ENCODE measurements at places on chromosomes 2 and 18.

- no peak for ATAC-seq
Observed at GRCh38 chr18:54360406-54360805, 2.7 kb downstream of the C18orf54 start.

DNA sequence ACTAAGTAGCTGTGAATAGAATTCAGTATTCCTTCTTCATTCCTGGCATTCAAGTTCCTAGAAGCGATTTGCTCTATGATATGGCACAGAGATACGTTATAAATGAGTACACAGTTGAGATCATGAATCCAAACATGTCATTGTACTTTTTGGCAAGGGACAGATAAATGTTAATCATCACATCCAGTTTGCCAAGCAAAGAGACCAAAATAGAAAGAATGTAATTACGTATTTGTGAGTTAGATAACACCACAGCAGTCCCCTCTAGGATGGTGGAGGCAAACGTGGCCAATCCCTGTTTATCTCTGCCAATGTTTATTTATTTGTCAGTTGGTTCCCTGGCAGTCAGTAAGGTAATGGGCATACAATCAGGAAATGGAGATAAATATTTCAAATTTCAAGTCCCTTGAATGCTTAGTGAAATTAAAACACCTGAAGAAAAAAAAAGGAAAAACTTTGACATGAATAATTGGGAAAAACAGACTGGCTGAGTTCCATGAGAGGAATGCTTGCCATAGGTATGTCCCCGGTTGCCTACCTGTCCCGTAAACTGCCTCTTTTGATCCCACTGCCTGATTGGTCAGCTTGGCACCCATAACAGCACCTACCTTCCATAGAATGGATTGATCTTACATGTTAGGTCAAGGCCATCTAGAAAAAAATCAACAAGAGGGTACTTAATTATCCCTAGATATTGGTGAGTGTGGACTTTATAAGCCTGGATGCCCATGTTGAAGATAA, 451.1 kb upstream of the NETO1 start:
- no peak for ATAC-seq

DNA sequence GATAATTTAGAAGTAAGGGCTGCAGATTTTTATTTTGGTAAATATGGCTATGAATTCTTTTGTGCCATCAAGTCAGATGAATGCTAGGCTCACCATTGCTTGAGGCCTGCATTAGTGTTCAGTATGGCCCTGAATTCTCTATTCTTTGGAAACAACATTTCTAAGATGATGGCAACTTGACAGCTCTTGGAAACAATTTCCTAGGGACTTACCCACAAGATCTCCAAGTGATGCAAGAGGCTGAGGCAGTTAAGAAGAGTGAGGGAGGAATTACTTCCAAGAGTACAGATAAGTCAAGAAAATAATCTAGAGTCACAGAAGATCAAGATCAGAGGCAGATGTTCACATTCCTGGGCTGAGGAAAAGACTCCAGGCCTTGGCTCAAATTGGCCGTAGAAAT, 129.1 kb downstream of the NRP2 start:
- ATAC-seq: no peak

GRCh38 chr2:149364839-149365238, 34.5 kb downstream of the LYPD6 start:
- ATAC-seq: no peak

DNA sequence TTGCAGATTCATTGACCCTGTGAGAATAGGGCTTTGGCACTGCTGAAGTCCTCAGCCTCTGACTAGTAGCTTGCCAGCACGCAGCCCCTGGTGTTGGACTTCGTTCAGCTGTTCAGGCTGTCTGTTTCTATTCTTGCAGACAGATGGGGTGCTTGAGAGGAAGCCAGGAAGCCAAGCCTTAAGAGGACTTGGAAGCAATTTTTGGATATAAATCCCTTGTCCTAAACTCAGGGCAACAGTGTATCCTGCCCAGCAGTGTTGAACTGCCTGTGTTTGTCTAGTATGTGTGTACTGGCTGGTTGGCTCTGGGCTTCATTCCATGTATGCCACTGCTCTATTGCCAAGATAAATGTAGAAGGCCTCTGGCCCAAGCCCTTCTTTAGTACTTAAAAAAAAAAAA, 108.6 kb downstream of the COMMD1 start:
- no peak for ATAC-seq

- ATAC-seq: no peak
Observed at GRCh38 chr2:168114619-168115018, 132.8 kb downstream of the STK39 start.

- no peak for ATAC-seq
Observed at GRCh38 chr2:47119001-47119400, 36.1 kb downstream of the STPG4 start.

GRCh38 chr2:63639344-63639743, 50.6 kb downstream of the MDH1 start:
- no peak for ATAC-seq

- no peak for ATAC-seq
Observed at GRCh38 chr2:219995991-219996765, 368.7 kb downstream of the SLC4A3 start.

- no peak for ATAC-seq
Observed at GRCh38 chr2:63403820-63404219, 184.5 kb downstream of the WDPCP start.

- ATAC-seq: no peak
Observed at GRCh38 chr2:137238065-137238464, 472.7 kb downstream of the THSD7B start.

DNA sequence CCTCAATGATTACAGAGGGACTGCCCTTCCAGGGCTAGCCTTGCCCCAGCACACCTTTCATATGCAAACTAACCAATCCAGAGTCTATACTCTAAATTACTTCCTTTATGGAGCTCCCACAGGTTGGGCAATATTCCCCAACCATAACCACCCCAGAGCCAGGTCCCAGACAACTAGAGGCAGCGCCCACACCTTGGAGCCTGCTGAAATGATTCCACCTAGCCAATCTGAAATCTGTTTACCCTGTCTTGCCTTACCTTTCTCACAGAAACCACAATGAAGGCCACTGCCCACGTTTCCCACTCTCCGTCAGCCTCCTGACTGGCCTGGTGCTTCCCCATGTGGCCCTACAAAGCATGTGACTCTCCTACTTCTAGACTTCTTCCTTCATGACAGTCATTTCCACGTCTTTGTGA, 62.0 kb downstream of the REEP1 start:
- ATAC-seq: no peak

DNA sequence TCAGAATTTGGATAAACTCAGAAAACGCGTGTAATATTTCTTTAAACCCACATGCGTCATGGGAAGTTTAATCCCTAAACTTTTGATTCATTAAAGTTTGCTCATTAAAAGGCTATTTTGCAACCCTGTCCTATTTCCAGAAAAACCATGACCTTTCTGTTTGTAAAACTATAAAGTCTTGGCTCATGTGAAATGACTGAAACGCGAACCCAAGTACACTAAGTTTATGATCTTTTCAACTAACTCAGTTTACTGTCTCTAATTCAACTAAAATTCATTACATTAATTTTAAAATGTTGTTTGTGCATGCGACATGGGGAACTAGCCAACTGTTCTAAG, 3.9 kb upstream of the RPL31 start:
- no peak for ATAC-seq

DNA sequence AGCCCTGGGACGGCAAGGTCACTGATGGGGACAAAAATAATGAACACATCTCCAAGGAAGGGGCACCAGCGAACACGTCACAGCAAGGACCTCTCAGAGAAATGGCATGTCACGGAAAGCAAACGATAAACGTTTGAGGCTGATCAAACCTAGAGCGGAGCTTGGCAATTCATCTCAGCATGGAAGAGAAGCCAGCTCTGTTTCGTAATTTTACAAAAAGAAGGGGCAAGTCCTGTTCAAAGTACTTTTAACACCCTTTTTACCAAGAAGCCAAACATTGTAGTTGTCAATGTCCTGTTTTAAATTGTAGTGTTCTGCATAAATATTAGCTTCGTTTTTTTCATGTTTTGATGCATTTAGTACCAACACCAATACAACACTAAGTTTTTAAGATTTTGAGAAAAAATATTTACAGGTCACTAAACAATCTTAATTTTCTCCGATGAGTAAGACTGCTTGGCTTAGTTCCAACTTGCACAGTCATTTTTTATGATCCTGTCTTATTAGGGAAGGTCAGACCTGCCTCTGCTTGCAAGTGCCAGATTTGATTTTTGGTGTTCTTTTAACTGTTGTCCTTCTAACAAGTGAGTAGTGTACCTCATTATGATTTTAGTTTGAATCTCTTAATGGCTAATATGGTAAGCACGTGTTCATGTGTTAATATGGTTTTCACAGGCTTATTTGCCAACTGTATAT, 818.5 kb upstream of the SALL3 start:
- ATAC-seq: peak; percentile 76

- ATAC-seq: no peak
Observed at GRCh38 chr2:105791229-105791628, 46.5 kb downstream of the NCK2 start.

DNA sequence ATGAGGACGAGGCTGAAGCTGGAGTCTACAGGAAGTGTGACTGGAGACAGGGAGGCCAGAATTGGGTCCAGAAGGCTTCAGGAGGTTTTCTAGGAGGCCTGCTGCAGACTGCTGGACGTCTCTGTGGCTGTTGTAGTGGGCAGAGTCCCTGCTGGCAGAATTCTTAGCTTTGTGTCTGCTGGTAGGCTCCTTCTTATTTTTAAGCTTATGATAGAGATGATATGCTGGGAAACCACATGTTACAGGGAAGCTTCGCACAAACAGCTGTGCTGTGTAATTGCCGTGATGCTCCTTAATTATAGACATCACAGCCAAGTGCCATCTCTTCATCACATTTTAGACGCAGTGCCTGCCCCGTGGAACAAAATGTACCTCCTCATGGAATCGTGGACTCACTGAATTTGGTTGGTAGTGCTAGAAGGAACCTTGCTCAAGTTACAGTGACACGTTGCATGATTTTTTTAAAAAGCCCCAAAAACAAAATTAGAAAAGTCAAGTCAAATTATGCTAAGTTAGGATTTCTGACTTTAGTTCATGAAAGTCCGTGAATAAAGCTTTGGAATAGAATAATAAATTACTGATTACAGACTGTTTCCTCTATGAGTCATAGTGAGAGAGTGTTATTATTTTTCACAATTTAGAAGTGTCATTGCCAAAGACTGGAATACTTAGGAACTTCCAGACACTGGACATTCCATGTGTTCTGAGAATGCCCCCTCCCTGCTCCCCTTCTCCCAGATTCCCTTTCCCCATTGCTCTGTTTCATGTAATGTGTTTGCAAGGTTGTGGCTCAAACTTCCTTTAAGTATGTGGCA, 144.1 kb downstream of the FHOD3 start:
- ATAC-seq: no peak

- peak; percentile 17 for ATAC-seq
Observed at GRCh38 chr2:101149241-101150192, 1.7 kb downstream of the TBC1D8 start.

DNA sequence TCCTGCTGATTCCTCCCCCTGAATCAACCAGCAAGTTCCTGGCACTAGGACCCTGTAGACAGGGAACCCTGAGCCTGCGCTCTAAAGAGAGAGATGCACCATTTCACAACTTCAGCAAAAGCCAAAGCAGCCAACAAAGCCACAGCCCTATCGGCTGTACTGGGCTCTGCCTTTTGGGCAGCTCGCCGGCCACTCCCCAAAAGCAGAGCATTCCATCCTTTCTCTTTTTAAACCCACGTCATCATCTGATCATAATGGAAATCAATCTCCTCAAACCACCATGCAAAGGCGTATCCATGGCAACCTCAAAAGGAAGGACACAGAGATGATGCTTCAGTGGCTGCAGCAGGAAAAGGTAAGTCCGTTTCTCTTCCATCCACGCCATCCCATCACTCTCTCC, 5.3 kb upstream of the DCTN1 start:
- ATAC-seq: no peak

- no peak for ATAC-seq
Observed at GRCh38 chr18:211582-211981, 53.2 kb downstream of the USP14 start.

- no peak for ATAC-seq
Observed at GRCh38 chr2:188378371-188378950, 86.8 kb downstream of the GULP1 start.

DNA sequence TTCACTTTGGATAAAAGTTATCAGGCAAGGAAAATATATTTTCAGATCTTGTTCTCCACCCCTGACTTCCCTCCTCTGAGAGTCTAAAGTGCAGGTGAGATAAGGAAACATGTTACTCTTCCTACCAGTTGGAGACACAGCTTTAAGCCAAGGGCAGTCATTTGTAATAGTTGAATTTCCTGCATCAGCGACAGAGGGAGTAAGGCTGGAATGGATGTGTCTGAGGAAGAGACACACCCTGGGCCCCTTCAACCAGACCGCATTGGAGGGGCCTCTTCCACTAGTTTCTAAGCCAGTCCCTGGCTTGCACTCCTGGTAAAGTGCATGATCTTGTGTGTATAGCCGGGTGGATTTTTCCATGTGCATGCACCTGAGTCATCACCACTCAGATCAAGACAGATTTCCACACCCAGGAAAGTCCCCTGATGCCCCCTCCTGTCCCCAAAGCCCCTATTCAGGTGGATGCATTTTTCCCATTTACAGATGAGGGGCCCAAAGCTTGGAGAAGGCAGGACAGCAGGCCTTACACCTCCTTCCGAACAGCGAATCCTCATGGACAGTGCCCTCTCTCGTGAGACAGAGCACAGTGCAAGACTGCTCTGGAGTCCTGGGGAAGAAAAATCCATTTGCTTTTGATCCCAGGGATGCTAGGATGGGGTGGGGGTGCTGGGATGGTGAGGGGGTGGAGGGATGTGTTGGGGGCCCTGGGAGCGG, 66.7 kb upstream of the SH3RF3 start:
- ATAC-seq: no peak

- ATAC-seq: no peak
Observed at GRCh38 chr2:109437325-109438090, 176.3 kb downstream of the SEPTIN10 start.

- no peak for ATAC-seq
Observed at GRCh38 chr2:26327291-26328272, 18.4 kb upstream of the SELENOI start.

- peak; percentile 91 for ATAC-seq
Observed at GRCh38 chr2:43832457-43832856, 6.2 kb downstream of the ABCG5 start.

- no peak for ATAC-seq
Observed at GRCh38 chr2:15293262-15293937, 267.7 kb downstream of the NBAS start.

DNA sequence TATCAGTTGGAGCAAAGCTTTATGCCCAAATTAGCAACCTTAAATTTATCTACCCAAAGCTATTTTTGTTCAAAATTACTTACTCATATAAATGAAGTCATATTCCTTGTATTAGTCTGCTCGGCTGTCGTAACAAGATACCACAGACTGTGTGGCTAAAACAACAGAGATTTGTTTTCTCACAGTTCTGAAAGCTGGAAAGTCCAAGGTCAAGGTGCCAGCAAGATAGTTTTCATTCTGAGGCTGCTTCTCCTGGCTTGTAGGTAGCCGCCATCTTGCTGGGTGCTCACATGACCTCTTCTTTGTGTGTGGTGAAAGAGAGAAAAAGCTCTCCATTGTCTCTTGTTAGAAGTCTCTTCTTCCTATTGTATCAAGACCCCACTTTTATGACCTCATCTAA, 15.7 kb upstream of the DPP10 start:
- ATAC-seq: no peak

Data from esophagus mucosa (tissue), 1 donor.